GM04503 (cell line): ENCODE measurements at places on chromosomes 2 and 18.

GRCh38 chr2:124888431-124888830 lies 863.3 kb downstream of the CNTNAP5 start:
- no peak for DNase-seq

DNA sequence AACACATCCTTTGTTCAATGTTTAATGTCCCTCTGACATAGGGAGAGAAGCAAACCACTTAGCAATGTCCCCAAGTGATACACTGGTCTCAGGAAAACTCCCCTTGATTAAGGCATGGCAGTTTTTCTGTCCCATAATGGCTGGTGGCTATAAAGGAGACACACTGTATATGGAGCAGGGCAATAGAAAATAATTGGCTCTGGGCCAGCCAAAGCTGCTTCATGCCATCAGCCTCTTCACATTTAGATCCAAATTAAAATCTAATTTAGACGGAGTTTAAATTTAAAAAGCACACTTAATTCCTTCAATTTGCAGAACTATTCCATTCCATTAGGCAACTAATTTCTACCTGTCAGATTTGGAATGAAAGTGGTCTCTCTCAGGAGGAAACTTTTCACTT lies 638.1 kb downstream of the DSC3 start:
- no peak for DNase-seq

DNA sequence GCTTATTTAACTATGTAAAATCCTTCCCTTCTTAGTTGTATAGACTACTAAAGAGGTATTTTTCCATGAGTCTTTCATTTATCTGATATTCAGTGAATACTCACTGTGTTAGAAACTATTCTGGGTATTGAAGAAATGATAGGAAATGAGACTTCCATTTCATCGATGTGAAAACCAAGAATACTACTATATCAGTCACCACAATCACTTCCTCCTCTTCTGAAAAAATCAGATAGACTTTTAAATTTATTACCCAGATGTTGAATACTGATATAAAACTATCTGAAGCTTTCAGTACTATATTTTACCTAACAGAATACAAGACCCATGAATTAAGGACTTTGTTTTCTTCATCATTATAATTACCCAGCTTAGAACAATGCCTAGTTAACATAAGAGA lies 1801.1 kb upstream of the CELF4 start:
- no peak for DNase-seq

- no peak for DNase-seq
Measured at GRCh38 chr2:108385411-108386071, 7.8 kb downstream of the SULT1C4 start.

GRCh38 chr2:235283246-235283645 lies 210.6 kb upstream of the AGAP1 start:
- no peak for DNase-seq

- no peak for DNase-seq
Measured at GRCh38 chr2:20065885-20066602, 14.6 kb upstream of the LAPTM4A start.

DNA sequence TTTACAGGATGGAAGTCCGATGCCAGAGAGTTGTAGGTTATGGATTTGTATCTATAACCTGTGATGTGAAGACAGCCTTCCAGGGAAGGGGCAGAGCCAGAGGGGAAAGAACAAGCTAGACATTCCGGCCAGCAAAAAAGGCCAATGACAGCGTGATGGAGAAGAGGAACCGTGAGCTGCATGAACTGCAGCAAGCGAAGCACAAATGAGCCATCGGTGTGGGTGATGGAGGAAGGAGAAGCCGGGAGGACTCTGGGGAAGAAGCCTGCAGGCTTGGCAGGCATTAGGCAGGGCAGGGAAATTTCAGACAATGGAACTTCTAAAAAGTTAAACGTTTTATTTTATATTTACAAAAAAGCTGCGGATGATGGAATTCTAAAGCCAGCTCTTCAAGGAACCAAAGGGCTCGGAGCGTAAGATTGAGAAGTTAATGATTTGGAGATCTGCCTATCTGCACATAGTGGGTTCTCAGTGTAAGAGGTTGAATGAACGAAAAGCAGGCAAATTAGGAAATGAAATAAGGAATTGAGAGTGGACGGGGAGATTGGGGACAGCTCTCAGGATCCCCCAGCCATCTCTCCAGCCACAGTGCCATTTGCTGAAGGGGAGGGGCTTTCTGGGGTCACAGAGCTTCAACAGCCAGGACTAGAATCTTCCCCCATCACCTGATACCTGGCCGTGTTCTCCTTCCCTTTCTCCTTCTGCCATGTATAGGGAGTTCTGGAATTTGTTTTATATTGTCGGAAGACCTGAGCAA lies 28.4 kb downstream of the NGEF start:
- no peak for DNase-seq

GRCh38 chr2:240238786-240239185 lies 98.3 kb upstream of the OTOS start:
- no peak for DNase-seq

DNA sequence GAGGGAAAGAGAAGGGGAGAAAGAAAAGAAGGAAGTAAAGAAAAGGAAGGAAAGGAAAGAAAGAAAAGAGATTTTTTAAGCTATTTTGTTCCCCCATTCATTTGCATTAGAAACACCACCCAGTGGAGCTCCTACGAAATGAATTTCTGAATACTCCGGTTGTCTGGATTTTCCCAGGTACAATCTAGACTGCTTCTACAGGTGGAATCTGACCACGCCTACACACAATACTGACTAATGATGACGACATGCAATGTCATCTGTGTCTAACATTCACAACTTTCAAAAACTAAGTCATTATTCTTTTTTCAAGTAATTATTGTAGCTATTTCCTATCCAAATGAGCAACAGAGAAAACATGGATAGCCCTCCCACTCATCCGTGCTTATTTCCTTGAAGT lies 121.7 kb downstream of the ZNF516 start:
- DNase-seq = no peak

- DNase-seq = peak; percentile 7
Measured at GRCh38 chr2:55519938-55520885, 694 bp downstream of the CFAP36 start.

DNA sequence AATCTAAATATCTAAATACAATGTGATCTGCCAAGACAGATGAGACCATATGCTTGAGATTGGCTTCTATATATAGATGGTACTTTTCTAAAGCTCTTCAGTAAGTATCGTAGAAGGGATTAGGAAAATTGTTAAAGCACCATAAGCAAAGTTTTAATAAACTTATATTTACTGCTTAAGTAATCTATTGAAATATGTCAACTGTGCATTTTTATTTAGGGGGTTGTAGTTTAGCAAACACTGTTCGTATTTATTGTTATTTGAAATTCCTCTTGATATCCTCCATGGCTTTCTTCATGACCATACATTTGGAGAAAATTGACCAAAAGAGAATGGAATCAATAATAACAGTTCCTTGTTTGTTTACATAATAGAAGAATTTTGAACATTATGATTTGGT lies 102.7 kb downstream of the MIB1 start:
- no peak for DNase-seq

DNA sequence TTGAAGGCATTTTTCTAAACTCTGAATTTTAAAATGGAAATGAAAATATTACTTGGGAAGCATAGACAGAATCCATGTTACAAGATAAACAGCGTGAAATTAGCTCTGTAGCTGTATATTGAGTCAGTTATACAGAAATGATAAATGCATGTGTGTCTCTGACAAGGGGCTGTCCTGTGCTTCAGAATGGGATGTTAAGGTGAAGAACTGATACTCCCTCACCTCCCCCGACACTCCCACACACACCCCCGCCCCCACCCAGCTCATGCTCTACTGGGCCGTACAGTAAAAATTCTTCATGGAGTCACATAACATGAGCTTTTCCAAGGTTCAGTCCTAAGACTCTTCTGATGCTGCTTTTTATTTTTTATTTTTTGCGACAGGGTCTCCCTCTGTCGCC lies 869 bp upstream of the THUMPD2 start:
- DNase-seq = no peak

- no peak for DNase-seq
Measured at GRCh38 chr2:72143441-72144273, 4.0 kb downstream of the CYP26B1 start.

DNA sequence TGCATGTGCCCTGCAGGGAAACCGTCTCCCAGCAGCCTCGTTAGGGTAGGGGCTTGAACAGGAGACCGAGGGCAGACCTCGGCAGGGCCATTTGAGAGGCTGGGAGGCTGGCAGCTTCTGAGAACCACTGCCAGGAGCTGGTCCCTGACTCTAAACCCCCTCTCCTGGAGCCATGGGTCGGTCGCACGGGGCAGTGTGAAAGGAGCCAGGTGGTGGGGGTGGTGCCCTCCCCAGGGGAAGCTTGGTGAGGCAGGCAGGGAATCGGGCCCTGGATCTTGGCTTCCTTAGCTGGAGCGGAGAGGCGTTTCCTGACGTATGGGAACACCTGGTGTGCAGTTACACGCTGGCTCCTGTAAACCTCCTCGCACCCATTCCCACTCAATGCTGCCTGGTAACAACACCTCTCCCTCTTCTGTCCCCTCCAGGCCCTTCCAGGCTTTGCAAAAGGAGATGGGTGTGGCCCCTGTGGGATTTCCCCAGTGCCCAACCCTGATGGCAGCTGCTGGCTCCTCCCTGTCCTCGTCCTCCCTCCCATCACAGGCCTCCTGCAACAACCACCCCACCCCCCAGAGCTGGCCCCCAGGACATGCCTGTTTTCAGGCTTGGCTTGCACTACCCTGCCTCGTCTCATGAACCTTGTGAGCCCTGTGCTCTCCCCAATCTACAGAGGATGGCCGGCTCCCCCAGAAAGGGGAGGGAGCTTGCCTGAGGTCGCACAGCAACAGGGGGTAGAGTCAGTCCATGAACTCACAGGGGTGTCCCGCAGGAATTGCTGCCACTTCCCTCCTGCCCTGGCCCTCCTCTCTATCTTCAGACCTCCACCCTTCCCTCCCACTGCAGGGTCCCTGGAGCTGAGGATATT lies 24.4 kb downstream of the ADRA2B start:
- no peak for DNase-seq

- no peak for DNase-seq
Measured at GRCh38 chr2:64990876-64991275, 1.7 kb downstream of the SLC1A4 start.

GRCh38 chr2:99827296-99827999 lies 314.9 kb downstream of the AFF3 start:
- no peak for DNase-seq

DNA sequence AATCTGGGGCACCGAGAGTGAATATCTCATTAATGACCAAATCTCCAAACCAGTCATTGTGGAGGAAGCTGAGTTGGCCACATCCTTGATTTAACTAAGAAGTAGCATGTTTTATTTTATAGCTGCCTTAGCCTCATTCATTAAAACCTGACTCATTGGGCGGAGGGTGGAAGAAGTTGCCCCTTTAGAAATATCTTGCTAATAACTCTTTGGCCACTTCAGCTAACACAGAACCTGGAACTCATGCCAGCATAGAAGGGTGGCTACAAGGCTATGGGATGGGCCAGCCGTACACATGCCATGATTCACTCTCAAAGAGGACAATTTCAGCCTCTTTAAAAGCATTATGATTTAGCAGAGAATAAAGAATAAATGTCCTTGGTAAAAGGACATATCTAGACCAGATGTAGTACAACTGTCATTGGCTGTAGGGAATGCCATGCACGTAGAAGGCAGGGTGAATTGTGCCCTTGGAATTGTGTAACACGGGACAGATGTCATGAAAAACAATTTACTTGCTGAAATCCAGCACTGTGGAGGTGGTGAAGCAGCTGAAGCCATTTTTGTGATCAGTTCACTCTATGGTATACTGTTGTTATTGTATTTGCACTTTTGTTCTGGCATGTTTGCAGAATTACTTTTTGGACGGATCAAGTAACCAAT lies 330.0 kb downstream of the PLCL1 start:
- DNase-seq = peak; percentile 71

DNA sequence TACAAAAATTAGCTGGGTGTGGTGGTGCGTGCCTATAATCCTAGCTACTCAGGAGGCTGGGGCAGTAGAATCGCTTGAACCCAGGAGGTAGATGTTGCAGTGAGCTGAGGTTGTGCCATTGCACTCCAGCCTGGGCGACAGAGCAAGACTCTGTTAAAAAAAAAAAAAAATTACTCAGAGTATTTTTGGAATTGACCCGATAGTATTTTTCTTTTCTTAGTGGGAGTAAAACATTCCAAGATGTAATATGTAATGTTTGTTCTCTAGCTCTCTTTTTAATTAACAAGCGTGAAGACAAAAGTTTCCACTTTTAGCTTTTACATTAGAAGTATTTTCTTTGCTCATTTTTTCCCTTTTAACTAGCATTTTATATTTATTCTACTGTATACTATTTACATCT lies 12.0 kb upstream of the TMEM18 start:
- DNase-seq = no peak

GRCh38 chr2:137511526-137511925 lies 452.7 kb upstream of the HNMT start:
- no peak for DNase-seq

GRCh38 chr2:76808732-76809131 lies 713.4 kb downstream of the LRRTM4 start:
- DNase-seq = no peak

- DNase-seq = peak; percentile 60
Measured at GRCh38 chr2:97935719-97936161, 60.0 kb downstream of the TMEM131 start.

- DNase-seq = no peak
Measured at GRCh38 chr2:237511433-237511832, 24.4 kb downstream of the MLPH start.

DNA sequence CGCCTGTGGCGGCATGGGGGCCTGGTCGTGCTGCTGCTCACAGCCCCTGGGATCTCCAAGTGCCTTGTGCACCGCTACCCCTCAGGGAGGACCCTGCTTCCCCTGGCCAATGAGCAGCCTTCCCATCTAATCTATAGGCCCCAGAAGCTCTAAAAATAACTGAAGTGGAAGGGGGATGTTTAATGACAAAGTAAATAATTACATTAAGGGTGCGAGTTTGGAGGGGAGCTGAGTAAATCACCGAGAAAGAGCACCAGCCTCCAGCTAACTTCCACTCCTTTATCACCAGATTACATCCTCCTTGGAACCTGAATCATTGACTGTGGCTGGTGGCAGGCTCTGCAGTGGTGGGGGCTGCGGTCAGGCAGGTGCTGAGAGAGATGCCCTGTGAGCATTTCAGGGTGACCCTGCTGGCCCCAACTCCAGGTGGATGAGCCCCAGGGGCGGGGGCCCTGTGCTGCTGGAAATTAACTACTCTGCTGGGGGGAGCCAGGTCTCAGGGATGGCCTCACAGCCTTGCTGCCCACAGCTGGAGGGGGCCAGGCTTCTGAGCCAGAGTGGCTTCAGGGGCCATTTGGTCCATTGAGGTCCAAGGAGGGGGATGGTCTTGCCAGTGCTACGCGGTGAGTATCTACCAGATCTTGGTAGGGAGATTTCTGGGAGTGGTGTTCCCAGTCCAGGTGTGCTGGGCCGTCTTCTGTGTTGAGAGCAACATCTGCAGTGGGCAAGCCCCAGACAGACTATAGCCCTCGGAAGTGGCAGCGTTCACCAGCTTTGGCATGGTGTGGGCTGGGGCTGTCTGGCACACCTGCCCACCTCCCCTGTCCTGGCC lies 74.2 kb downstream of the GLI2 start:
- no peak for DNase-seq

DNA sequence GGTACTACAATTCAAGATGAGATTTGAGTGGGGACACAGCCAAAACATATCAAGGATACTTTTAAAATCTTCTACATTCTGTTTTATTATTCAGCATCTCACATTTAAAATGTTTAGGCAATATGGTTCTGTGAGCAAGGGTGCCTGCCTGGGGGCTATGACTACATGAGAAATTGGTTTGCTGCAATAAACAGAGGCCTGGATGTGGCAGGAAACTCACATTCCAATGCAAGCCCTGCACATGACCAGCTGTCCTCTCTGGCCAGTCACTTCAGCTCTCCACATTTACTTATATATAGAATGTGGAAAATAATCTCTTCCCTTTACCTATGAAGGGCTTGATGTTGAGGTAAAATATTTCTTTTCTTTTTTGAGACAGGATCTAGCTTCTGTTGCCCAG lies 193.4 kb downstream of the LRRTM1 start:
- DNase-seq = no peak

- peak; percentile 96 for DNase-seq
Measured at GRCh38 chr2:149094217-149095015, 55.9 kb downstream of the LYPD6B start.
